ENCODE measurements at places on chromosomes 4 and X.

DNA sequence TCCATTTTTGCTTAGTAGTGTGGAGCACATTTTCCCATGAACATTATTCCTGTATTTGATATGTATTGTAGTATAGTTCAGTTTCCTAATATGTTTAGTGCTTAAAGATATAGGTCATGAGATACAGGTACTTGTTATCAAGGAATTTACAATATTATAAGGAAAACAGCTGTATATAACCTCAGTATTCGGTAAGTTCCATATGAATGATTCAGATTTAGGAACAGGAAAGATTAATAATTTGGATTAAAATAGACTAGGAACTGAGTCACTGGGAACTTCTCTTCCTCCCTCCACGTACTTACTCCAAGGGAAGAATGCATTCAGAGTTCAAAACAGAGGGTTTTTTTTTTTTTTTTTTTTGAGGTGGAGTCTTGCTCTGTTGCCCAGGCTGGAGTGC lies 20.0 kb downstream of the DIAPH2 start:
- DNase-seq: no peak

- no peak for DNase-seq
These were observed 399 bp downstream of the AIFM1 start for GRCh38 chrX:130165181-130165702.

GRCh38 chr4:52612341-52612740 lies 46.8 kb downstream of the USP46 start:
- no peak for DNase-seq

GRCh38 chrX:16484338-16484737 lies 165.6 kb upstream of the S100G start:
- no peak for DNase-seq
